EL (cell line): ENCODE measurements at places on chromosomes 1 and 21.

DNA sequence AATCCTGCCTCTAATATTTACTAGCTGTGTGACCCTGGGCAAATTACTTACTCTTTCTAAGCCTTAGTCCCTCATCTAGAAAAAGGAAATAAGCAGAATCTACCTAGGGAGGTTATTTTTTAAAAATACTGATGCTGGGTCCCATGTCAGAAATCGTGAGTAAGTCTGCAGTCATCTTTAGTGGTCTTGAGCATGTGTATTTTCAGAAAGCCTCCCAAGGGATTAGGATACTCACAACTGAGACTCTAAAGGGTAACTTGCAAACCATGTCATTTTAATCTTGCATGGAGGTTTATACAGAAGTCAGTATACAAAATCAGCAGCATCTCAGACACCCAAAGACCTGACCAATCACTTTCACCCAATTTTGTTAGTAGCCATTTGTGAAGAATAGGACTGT lies 43.2 kb downstream of the DSTYK start:
- no peak for DNase-seq

DNA sequence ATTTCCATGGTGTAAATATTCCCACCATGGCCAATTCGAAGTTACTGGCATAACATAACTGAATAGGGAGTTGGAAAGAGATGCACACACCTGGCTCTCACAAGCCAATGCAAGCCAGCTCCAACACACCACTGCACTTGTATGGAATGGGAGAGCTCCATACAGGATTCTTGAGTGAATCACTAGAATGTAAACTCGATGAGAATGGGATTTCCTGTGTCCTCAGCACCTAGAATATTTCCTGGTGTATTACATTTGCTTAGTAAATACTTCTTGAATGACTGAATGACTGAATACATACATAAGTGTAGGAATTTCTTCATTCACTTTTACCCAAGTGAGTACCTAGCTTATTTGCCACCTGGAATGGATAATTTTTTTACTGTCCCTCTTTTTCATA lies 16.2 kb upstream of the PPIE start:
- DNase-seq = peak; percentile 16

- no peak for DNase-seq
Measured at GRCh38 chr1:225228871-225229303, 199.0 kb downstream of the LBR start.

DNA sequence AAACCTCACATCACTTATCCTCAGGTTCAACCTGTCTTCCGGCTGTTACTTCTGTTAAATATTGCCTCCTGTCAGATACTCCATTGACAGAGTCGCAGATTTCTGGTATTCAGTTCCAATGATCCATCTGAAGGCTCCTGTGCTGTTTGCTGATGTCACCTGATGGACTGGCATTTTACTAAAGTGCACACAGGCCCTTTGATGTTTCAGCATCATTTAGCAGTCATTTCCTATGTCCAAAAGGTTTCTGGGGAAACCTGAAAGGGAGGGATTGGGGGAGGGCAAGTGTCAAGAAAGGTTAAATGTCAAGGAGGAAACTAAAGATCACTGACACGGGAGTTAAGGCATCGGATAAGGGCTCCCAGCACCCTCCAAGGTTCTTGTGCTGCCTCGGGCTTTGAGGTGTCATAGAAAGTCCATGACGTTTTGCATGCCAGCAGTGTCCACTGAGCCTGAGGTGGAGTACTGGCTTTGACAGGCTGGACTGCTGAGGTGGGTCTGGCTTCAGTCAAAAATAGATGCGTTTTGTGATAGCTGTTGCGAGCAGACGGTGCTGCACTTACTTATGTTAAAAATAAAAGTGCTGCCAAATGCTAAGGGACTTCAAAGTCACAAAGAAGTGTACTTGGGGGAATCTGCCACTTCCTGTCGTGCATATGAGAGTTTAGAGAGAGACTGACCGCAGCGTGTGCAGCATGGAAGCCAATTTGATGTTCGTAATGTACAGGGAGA lies 30.8 kb downstream of the XCL2 start:
- DNase-seq = no peak

DNA sequence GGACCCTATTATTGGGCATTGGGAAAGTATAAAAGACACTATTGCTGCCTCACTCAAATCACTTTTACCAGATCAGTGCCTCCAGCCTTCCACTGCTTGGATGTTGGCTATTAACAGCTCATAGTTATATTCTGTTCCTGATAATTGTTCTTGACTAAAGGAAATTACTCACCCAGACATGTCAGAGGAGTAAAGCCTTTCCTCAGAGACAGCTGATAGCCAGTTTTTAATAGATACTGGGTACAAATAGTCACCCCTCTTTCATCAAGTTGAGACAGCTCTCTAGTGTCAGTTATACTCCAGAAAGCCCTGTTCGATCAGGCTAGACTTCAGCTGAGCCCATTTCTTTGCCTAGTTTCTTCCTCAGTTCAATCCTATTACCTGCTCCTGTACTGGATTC lies 876.1 kb upstream of the B3GALT2 start:
- DNase-seq = no peak

DNA sequence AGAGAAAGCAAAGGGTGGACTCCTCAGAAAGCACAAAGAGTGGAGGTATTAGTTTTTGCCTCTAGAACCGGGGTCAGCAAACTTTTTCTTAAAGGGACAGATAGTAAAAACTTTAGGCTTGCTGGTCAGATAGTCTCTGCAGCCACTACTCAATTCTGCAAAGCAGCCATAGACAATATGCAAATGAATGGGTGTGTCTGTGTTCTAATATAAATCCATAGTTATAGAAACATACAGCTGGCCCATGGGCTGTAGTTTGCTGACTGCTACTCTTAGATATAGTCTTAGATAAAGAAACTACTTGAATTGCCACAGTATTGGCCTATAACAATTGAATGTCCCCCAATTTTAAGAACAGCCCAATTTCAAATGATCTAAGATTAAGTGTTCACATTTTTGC lies 101.6 kb upstream of the CACHD1 start:
- DNase-seq = no peak

DNA sequence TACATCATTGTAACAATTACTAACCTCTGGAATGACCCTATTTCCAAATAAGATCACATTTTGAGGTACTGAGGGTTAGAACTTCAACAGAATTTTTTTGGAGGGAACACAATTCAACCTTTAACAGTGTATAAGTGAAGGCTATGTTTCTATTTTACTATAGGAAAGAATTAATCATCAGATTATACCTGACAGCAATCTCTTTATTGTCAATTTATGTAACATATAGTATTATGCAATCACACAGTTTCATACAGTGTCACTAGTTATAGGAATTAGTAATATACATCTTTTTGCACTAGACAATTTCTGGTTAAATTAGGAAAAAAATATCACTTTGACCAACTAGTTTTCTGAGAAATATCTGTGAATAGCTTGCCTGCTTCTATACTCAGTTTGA lies 59.1 kb downstream of the MSH4 start:
- DNase-seq = no peak

DNA sequence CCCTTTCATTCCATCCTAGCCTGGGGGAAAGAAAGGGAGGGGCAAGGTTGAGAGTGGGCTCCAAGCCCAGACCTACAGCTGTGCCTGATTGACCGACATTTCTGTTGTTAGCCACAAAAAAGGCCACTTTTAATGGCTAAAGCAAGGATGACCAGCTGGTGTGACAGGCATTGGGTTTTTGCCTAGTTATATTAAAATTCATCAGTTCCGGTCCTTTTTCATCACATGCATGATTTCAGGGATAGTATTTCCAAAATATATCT lies 192.3 kb downstream of the ZNF326 start:
- no peak for DNase-seq

GRCh38 chr21:41932576-41933312 lies 21.1 kb downstream of the C2CD2 start:
- peak; percentile 70 for DNase-seq

GRCh38 chr1:77739235-77739634 lies 20.4 kb downstream of the USP33 start:
- no peak for DNase-seq

GRCh38 chr1:66273656-66274055 lies 260.3 kb upstream of the SGIP1 start:
- DNase-seq = no peak

DNA sequence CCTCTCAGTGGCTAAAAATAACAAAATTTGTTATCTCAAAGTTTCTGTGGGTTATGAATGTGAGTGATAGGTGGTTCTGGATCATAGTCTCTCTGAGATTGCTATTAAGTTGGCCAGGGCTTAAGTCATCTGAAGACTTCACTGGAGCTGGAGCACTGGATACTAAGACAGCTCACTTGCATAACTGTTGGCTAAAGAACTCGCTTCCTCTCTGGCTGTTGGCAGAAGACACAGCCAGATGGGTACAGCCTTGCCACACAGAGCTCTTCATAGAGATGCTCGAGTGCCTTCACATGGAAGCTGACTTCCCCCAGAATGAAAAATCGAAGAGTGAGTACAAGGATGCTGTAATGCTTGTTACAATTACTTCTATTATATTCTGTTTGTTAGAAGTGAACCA lies 333.8 kb downstream of the ZP4 start:
- no peak for DNase-seq

GRCh38 chr1:184301227-184301626 lies 85.6 kb upstream of the C1orf21 start:
- DNase-seq = no peak

GRCh38 chr1:106924360-106924759 lies 132.1 kb upstream of the PRMT6 start:
- DNase-seq = peak; percentile 43

DNA sequence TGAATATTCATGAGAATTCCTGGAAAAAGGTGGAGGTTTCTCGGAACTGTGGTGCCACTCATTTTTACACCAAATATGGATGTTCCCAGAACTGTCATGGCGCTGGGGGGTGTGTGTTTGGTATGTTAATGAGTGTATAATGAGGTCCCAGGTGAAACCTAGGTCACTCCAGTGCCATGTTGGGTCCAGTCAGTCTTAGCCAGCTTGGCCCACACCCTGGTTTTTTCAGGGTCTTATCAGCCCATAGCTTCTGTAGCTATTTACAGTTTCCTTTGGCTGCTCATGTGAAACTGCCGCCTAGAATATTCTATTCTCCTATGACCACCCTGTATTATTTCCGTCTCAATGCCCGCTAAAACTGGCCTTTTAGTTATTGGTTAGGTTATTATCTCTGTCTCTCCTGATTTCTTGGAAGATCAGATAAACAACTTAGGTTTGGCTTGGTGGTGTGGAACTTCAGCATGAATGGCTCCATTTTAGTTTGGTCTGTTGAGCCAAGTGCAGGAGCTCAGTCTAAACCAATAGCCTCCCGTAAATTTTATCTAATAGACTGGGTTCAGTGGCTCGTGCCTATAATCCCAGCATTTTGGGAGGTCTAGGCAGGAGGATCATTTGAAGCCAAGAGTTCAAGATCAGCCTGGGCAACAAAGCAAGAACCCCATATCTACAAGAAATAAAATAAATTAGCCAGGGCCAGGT lies 42.1 kb upstream of the EDARADD start:
- DNase-seq = no peak

DNA sequence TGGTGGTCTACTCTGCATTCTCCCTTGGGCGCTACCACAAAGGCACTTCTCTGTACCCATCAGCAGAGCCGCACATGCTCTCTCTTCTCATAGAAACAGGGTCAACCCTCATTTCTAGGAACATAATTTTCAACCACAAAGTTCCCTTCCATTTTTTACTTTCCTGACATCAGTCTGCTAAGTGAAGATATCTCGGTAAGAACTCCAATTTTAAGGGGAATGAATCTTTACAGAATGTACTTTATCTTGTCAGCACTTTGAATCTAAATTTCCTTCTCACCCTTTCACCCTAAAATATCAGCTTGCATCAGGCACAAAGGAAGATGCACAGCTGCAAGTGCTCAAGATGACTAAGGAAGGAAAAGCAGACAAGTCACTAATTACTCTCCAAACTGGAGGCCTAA lies 545.9 kb downstream of the SMYD3 start:
- no peak for DNase-seq

DNA sequence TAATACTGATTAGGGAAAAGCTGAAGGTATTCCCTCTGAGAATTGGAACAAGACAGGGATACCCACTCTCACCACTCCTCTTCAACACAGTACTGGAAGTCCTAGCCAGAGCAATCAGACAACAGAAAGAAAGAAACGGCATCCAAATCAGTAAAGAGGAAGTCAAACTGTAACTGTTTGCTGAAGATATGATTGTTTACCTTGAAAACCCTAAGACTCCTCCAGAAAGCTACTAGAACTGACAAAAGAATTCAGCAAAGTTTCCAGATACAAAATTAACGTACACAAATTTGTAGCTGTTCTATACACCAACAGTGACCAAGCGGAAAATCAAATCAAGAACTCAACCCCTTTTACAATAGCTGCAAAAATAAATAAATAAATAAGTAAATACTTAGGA lies 78.6 kb downstream of the EXTL2 start:
- no peak for DNase-seq

DNA sequence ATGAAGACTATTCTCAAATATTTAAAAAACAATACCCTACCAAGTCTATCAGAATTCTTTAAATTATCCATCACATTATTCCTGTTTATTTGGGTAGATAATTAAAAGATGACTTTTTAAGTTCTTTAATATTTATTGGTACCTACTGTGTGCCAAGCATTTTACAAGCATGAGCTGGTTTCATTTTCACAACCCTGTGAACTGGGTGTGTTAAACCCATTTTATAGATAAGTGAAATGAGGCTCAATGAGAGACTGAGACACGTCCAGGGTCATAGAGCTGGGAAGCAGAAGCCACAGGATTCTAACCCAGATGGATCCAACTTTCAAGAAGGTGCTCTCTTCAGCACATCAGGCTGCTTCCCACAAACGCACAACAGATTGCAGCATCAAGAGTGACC lies 12.3 kb downstream of the LRRN2 start:
- no peak for DNase-seq
